ENCODE measurements at places on chromosomes 5 and 9.

- DNase-seq = no peak
Observed at GRCh38 chr9:111659691-111660090, 1.7 kb upstream of the GNG10 start.

DNA sequence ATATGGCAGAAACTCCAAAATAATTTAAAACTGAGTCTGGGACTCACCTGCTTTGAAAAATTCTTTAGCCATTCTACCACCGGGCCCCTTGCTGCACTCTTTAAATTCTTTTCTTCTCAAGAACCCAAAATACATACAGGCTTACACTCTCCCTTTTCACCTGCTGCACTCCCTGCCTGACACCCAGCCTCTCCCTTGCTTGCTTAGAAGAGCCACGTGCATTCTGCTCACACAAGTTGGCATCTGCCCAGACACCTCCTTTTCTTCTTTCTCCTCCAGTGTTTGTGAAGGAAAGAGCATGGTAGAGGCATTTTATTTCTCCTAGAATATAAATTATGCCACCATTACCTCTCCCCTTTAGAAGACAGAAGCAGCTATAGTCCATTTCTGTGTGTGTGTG is 39.0 kb upstream of the AOPEP start:
- DNase-seq = no peak

GRCh38 chr9:108339251-108339650 is 516.5 kb downstream of the ACTL7B start:
- DNase-seq = no peak

DNA sequence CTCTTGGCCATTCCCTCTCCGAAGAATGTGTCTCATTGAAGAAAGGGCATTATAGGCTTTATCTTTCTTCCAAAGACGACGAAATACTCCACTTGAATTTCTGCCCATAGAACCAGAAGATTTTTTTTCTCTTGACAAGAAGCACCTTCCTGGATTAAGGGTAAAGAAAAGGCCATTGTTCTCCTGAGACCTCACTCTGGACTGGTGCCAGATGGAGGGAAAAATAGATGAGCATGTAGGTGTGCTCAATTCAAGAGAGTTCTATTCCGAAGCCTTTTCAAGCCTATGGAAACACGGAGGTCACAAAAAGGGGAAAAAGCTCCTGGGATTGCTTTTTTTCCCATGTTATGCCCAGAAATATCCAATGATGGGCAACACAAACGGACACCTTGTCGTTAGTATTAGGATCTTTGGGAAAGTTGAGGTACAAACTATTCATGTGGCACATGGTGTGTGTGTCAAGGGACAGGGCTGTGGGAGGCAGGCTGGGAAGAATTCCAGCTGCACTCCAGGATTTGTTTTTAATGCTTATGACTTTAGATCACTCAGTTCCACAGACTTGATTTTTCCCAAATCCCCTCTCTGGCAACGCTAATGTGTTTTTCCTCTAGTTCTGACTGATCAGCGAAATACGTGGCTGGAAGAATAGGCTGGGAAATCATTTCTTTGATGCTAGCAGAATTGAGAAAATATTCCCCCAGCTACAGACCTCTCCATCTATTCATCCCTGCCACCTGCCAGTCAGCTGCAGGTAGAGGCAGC is 89.9 kb downstream of the SIL1 start:
- DNase-seq = peak; percentile 35

GRCh38 chr5:119316906-119317305 is 38.9 kb upstream of the TNFAIP8 start:
- no peak for DNase-seq

DNA sequence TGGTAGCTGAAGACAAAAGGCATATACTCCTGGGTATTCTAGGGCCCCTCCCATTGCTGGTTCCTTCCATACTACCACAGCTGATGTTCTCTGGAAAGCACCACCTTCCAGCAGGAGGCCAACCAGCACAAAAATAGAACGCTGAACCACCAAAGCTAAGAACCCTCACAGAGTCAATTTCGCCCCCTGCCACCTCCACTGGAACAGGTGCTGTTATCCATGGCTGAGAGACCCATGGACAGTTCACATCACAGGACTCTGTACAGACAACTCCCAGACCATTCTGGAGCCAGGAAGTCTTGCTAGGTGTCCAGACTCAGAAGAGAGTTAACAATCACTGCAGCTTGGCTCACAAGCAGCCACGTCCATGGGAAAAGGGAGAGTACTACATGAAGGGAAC is 1851.5 kb upstream of the NUDT12 start:
- DNase-seq = no peak

DNA sequence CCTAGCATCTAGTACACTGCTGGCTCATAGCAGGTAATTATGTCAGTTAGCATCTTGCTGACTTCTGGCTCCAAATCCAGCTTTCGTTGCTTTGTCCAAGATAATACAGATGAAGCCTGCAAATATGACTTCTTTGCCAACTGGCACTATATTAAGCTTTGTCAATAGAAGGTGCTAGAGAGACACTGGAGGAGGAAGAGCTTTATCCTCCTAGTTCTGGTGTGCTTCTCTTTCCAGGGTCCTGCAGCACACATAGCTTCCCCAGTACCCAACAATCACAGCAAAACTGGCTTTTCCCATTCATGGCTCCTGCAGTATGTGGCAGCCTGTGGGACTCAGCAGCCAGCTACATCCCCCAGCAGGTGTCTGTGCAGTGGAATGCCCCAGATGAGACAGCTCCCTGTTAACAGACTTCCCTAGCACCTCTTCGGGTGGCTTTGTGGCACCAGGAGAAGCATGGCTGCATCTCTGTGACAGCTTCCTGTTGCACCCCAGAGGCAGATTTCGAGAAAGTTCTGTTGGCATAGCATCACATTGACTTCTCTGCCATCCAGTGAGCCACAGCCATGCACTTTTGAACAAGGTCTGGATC is 147.8 kb downstream of the OXCT1 start:
- no peak for DNase-seq

GRCh38 chr5:130402906-130403305 is 498.6 kb downstream of the CHSY3 start:
- no peak for DNase-seq

GRCh38 chr5:93883459-93883858 is 142.1 kb upstream of the POU5F2 start:
- no peak for DNase-seq

DNA sequence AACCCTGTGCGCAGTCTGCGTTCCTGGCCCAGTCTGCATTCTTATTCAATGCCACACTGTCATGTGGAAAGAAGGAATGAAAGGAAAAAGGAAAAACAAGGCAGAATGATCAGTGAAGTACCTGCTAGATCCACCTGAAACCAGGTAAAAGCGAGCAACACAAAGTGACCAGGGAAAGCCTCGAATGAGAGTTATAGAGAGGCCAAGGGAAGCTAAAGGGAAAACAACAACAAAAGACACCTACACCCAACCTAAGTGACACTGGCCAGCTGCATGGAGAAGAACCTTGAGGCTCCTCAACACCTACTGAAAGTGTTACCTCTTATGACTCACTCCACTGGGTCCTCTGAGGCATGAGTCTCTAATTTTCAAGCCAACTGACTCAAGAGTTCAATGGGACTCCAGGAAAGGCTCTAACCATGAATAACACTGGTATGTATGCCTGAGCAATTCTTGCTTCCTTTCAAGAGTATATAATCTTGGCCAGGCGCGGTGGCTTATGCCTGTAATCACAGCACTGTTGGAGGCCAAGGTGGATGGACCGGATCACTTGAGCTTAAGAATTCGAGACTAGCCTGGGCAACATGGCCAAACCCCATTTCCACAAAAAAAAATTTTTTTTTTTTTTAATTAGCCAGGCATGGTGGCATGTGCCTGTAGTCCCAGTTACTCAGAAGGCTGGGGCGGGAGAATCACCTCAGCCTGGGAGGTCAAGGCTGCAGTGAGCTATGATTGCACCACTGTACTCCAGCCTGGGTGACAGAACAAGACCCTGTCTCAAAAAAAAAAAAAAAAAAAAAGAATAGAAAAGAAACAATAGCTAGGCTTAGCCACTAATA is 29.0 kb downstream of the MTMR12 start:
- DNase-seq = no peak

DNA sequence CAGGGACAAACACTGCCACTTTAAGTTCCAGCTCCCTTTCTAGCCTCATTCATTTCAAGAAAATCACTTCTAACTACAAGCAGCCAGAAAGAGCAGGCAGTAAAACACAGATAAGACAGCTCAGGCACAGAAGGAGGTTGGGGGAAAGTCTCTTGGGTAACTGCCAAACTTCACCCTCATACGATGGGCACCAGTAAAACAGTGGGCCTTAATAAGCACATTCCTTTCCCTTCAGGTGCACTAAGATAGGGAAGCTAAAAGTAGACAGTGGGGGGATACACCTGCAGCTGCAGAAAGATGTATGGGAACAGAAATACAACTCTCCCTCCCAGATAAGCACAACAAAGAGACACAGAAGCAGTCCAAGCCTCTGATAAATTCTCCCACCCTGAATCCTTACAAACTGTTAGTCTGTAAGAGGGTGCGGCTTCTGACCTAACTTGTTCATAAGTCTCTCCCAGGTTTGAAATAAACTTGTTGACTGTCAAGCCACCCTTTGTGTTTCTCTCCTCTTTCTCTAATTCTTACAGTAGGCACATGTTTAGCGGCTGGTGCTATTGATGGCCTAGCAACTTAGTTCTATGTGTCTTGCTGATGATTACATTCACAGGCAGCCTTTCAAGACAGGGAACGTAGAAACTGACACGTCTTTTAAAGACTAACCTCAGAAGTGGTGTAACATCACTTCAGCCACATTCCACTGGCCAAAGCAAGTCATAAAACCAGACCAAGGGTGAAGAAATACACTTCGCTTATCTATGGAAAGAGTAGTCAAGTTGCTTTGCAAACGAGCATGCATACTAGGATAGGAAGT is 6.8 kb upstream of the CKS2 start:
- DNase-seq = no peak

GRCh38 chr5:3993856-3994473 is 398.3 kb downstream of the IRX1 start:
- DNase-seq = no peak

DNA sequence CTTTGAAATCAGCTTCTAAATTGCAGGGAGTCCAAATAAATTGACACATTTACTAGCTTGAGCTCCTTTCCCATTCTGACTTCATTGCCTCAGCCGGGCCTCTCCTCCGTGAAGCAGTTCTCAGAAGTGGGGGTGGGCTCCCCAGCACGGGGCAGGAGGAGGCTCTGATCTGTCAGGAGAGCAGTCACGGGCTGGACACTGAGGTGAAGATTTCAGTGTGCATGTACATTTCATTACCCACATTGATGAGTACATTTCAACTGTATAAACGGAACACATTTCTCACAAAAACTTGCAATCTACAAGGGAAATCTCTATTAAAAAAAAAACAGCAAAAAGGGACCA is 195.9 kb downstream of the SEMA6A start:
- DNase-seq = no peak

GRCh38 chr5:126516852-126517251 is 78.2 kb downstream of the ALDH7A1 start:
- DNase-seq = no peak

GRCh38 chr5:218457-219291 is 554 bp downstream of the SDHA start:
- DNase-seq = peak; percentile 14

DNA sequence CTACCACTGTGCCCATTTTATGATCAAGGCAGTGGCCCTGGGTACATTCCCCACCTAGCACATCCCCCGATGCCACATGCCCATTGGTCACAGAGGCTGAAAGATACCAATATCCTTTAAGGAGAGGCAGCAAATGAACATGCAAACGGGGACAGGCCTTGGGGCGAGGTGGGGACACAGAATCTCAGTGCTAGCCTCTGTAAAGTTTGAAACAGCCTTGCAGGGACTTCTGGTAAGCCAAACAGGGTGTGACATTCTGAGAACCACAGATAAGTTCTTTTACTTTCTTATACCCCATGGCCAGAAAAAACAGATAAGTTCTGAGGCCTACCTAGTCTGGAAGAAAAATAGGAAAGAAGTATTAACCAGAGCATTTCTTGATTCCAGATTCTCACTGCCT is 60.5 kb downstream of the ACER2 start:
- no peak for DNase-seq

- peak; percentile 34 for DNase-seq
Observed at GRCh38 chr5:127919006-127919796, 164.4 kb upstream of the SLC12A2 start.

DNA sequence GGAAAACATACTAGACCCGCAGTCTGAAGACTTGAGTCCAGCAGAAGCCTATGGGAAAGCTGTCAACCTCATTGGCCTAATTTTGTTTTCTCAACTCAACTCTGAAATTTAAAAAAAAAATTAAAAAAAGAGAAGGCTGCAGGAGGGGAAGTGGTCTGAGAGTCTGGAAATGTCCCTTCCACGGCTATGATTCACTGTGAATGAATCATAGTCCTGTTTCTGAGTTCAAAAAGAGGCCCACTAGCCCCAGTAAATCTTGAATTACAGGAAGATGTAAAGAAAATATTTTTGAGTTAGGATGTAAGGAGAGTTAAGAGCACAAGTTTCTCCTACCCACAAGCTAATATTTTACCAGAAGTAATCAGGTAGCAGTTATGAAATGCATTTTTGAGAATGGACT is 565.5 kb upstream of the DMAC1 start:
- DNase-seq = no peak

- DNase-seq = peak; percentile 71
Observed at GRCh38 chr5:171907725-171908343, 98.6 kb downstream of the FBXW11 start.

DNA sequence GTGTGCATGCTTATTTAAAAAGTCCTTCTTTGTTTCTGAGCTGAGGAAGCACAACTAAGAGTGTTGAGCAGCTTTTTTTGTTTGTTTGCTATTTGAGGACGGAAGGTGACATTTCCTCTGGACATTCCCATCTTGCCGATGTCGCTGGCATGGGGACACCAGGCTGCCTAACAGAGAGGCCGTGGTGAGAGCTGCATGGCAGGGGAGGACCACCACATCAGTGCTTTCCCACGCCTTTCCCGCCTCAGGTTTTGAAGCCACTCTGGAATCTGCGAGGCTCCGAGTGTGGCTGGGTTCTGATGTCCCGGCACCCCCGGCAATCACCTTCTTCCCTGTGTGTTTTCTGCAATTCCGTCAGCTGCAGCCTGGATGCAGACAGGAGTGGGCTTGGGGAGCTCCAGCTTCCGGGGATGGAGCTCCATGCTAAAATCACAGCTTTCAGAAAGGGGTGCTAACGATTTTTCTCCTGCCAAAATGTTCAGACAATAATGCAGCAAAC is 259.8 kb upstream of the IRX4 start:
- no peak for DNase-seq

DNA sequence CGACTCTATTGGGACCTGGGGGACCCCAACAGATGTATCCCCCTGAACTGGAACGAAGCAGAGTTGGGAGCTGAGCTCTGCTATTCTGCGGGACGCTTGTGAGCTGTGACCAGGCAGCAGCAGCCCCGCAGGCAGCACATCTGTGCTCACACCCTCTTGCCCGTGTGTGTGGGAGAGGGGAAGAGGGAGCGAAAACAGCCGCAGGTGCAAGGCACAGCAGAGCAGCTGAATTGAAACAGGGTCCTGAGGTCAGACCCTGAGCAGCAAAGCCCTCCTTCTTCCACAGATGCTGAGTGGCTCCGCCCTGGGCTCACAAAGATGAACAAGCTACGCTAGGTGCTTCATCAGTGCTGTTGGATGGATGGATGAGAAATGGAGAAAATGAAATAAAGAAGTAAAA is 198.7 kb downstream of the HSPA4 start:
- no peak for DNase-seq

- no peak for DNase-seq
Observed at GRCh38 chr9:135615666-135616618, 23.4 kb downstream of the GLT6D1 start.
